ENCODE measurements at places on chromosomes 7 and 10.

GRCh38 chr7:77466450-77466849, 50.3 kb upstream of the GSAP start:
- DNase-seq: no peak

GRCh38 chr7:150799741-150800580, at the start of gene TMEM176B:
TMEM176B (minus strand) TSS chr7:150800364; CDS start chr7:150796569, 3,795 bp downstream.
- no peak for DNase-seq

GRCh38 chr7:32957326-32958045, at the start of gene FKBP9:
FKBP9 (plus strand) TSS chr7:32957440; CDS start chr7:32957574, 134 bp downstream.
- peak; percentile 60 for DNase-seq

- DNase-seq: no peak
These were observed at the start of gene AP3M1 for GRCh38 chr10:74150204-74150989. AP3M1 (minus strand) TSS chr10:74150828; CDS start chr10:74138379, 12,449 bp downstream.

DNA sequence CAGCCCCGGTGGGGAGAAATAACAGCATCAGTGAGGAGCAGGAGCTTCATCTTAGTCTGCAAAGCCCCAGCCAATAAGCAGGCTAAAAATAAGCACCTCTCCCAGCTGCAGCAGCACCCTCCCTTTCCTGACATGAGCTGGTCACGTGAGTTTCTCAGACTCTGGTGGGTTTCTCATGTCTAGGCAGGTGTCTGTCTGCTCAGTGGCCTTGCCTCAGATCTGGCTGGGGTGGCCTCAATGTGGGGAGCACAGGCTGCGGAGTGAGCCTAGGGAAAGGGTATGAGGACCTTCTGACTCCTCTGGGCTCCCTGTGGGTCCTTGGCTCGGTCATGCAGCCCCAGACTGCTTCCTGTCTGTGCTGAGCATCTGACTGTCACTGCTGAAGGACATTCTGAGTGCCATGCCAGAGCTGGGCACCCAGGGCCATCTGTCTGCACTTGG, 81.6 kb upstream of the LRRC4 start:
- no peak for DNase-seq

DNA sequence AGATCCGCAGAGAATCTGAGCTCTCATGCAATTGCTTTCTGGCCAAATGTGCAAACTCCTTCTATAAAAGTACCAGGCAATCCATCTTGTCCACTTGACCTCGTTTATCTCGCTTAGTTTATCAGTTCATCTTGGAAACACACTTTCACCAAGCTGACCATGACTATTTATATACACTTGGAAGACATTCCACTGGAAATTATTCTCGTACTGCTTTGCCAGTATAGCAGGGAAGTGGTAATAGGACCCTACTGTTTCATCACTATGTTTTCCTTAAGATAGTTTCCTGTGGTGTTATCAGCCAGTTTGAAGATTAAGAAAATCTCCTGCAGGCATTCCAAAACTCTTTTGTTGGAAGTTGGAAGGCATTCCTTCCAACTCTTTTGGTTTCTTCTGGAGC, 115.3 kb upstream of the FAM171A1 start:
- no peak for DNase-seq

DNA sequence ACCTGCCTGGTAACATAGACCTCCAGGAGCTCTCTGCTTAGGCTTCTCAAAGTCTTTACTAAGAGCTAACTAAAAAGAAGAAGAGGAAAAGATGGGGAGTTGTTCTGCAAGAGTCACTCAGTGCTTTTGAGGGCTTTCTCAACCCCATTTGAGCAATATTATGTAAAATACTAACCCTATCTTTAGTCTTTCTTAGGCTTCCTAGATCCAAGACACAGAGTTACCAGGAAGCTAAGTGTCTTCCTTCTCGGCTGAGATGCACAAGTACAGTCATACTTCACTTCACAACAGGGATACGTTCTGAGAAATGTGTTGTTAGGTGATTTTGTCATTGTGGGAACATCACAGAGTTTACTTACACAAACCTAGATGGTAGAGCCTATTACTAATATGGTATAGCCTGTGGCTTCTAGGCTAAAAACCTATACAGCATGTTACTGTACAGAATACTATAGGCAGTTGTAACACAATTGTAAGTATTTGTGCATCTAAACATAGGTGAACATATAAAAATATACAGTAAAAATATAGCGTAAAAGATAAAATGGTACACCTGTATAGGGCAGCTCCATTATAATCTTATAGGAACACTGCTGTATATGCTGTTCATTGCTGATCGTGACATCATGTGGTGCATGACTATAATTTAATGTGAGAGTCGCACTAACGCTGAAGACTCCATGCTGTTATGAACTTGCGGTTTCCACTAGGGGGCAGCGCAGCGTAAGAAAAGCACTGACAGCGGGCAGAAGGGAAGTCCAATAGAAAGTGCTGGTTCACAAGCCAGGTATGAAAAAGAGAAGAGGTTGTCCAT, 16.3 kb downstream of the ANKRD22 start:
- DNase-seq: peak; percentile 19

DNA sequence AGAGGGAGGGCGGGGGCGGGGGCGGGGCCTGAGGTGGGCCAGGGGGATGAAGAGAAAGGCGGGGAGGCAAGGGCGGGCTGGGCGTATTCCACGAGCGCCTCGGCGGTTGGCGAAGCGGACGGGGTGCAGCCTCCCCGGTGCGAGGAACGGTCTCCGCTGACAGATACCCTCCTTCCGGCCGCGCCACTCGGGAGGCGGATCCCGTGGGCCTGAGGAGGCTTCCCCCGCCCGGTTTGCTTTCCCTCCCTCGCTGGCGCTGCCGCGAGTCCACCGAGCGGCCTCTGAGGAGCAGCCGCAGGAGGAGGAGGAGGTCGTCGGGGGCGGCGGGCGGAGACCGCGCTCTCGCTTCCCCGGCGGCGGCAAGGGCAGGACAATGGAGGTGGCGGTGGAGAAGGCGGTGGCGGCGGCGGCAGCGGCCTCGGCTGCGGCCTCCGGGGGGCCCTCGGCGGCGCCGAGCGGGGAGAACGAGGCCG, at the start of gene TRIM24:
TRIM24 (plus strand) TSS at position 84 of the 473 bp plus-strand sequence; CDS start at position 374, 290 bp downstream.
- DNase-seq: no peak

DNA sequence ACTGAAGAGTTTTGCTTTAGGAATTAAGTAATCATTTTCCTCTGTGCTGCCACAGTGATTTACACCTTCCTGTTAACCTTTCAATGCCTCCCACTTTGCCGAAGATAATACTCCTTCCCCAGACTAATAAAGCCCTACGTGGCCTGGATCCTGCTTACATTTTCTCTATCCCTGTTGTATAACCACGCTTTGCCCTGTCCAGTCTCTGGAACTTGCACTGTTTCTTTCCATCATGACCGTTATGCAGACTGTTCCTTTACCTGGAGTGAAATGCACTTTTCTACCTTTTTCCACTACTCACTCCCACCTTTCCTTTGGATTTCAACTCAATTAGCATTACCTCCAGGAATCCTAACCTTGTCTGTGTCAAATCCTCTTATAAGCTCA, 154.4 kb downstream of the PRKG1 start:
- DNase-seq: no peak

- no peak for DNase-seq
These were observed 127.8 kb downstream of the RNF216 start for GRCh38 chr7:5653661-5654060.

All from NCI-H446 treated with DMSO at 0.1 percent for 48 hours (cell line).